ENCODE measurements at places on chromosomes 2 and 18. TPM values are rescaled to one million over a fixed set of nuclear protein-coding genes. Genes with fewer than 3 reads are reported as not detected.
A peak's percentile ranks its signal among the peaks of the same experiment; 100 is the strongest.

Gene LGALSL
- 222 TPM for total RNA-seq

Gene PAPOLG
- 18.6 TPM for total RNA-seq

Gene RAX
- not detected for total RNA-seq

Gene PTPRN
- not detected for total RNA-seq

Gene GKN1
- not detected for total RNA-seq

Gene NCKAP5
- total RNA-seq = 5.1 TPM

Gene ALK
- total RNA-seq = 0.66 TPM

Gene PSMA8
- total RNA-seq = not detected

Gene MFSD2B
- not detected for total RNA-seq

Gene GPAT2
- 3.6 TPM for total RNA-seq

Gene ST8SIA3
- total RNA-seq = not detected

Gene B3GNT7
- 1.9 TPM for total RNA-seq

Gene ABCG8
- not detected for total RNA-seq

- no peak for DNase-seq
Observed at GRCh38 chr2:170887896-170888295, 41.2 kb upstream of the GORASP2 start.

DNA sequence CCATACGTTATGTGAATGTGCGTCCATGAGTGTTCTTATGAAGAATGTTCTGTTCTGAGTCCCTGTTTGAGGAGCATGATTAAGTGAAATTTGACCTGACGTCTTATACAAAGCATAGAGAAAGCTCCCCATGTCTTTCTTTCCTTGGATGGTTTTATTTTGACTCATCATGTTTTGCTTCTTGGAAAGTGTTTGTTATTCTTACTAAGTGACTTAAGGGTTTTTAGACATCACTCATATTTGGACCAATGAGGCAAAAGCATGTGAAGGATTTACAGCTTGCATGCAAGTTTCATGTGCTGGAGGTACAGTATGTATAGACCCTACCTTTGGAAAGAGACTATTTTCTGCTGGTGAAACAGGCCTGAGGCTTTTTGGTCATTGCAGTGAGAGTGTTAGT is 33.5 kb upstream of the ZEB2 start:
- no peak for DNase-seq

GRCh38 chr2:26475037-26475436 is 2.9 kb downstream of the OTOF start:
- no peak for DNase-seq

DNA sequence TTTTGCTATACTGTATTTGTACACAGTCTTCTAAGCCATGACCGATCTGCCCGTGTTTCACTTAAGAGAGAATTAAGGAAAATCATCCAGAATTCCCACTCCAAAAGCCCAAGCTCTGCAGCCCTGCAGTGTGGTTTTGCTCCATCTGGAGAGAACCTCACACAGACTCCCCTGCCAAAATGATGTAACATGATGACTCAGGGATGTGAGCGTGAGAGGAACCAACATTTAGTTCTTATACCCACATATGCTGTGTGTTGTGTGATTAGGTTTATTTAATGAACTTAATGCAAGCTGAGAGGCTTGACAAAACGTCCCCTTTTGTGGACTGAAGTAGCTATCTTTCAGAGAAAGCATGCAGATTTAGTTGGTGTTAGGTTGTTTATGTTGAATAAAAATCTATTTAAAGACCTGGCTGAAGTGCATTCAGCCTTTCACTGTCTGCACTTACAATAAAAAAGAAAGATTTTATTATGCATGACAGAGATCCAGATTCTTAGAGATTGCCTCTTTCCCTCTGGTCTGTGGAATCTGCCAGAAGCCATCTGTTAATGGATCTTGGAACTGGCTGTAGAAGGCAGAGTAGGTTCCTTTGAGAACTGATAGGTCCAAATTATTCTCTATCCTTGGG is 6.3 kb downstream of the RAB12 start:
- DNase-seq = no peak

- peak; percentile 72 for DNase-seq
Observed at GRCh38 chr2:127581516-127582490, 46.3 kb downstream of the MYO7B start.

DNA sequence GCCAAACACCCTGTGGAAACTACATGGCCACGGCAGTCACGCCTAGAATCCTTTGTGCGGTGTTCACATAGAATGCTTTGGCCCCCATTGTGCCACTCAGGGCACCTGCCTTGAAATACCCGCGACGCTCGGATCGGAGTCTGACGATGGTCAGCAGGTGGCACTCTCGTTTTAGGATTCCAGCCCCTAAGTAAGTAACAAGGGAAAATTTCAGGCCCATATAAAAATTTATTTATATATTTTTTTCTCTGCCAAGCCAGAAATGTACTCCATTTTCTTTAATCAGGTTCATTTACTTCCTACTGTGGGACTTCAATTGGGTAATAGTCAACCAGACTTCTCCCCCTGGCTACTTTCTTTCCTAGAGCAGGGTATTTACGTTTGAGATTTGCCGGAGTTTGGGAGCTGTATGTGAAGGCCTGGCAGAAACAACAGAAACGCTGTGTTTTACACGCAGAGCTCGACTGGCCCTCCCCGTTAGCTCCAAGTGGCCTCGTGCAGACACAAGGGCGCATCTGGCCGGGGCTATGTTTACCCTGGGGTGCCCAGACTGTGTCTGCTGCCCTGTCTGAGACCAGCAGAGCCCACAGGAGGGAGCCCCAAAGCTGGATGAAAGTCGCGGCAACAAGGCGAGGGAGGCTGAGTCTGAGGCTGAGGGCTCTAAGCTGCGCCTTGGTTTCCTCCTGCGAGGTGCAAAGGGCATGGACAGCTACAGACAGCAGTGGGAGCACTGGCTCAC is 41.6 kb downstream of the LRRC30 start:
- DNase-seq = peak; percentile 87

GRCh38 chr18:51098082-51098481 is 68.1 kb downstream of the SMAD4 start:
- no peak for DNase-seq

- no peak for DNase-seq
Observed at GRCh38 chr18:21897811-21898210, 157.2 kb downstream of the MIB1 start.

GRCh38 chr2:10500601-10501361 is 52.7 kb upstream of the ODC1 start:
- DNase-seq = no peak

GRCh38 chr2:240129311-240129710 is 6.8 kb downstream of the COPS9 start:
- DNase-seq = no peak

DNA sequence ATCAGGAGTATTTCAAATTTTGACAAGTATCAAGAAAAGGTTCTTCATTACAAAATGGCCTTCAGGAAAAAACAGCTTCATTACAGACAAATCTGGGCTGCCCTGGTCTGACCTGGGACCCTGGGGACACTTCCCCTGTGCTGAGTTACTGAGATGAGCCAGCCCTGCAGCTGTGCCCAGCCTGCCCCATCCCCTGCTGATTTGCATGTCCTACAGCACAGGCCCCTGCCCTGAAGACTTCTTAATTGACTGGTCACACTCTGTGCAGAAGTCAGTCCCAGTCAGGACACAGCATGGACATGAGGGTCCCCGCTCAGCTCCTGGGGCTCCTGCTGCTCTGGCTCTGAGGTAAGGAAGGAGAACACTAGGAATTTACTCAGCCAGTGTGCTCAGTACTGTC is 235.1 kb downstream of the ANKRD36B start:
- no peak for DNase-seq

DNA sequence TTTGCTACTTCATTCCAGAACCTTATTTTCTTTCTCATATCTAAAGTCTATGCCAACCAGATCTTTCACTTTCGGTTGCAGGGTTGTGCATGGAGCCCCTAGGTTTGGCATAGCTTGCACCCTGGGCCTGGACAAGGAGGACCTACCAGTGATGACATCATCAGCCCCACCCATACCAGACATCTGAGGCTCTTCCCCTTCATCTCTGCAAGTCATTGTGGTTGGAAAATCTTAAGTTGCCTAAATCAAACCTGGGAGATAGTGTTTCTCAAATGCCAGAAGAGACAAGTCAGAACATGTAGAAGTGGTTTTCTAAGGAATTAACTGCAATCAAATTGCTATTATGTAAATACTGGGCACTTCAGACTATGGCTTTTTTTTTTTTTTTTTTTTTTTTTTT is 363.3 kb downstream of the ZNF516 start:
- no peak for DNase-seq

GRCh38 chr2:212595036-212595654 is 56.5 kb upstream of the ERBB4 start:
- DNase-seq = no peak

- peak; percentile 92 for DNase-seq
Observed at GRCh38 chr2:12819103-12819475, 102.4 kb downstream of the TRIB2 start.

- DNase-seq = no peak
Observed at GRCh38 chr2:70069049-70069448, 18.2 kb upstream of the PCBP1 start.

GRCh38 chr2:38416296-38417036 is 39.4 kb upstream of the ATL2 start:
- no peak for DNase-seq

DNA sequence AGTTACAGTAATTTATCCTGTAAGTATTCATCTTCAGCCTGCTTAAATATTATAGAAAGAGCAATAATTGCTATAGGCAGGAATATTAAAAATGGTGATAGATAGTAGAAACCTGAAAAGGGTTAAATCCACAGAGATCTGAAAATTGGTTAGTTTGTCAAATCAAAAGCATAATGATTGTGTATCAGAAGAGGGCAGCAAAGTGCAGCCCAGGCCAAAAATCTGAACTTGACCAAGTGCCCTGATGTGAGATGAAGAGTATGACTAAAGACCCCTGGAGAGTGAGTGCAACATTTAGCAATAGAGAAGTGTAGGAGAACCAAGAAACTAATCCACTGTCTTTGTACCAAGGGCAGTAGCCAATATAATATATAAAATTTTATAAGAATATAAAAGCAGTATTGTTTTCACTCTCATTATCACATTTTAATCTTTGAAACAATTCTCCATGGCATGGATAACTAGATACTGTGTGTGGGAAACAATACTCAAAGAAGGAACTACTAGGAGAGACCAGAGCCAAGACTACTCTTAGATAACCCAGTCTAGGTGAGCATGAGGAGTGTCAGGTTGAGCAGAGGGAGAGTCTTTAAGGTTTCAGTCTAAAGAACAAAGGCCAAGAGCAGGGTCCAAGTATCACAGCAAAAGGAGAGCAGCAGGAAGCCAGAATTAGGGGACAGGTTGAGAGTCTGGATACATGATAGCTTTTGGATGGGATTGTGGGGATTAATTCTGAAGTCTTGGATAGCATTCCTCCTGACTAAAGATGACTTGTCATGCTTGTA is 148.7 kb downstream of the CALCRL start:
- no peak for DNase-seq

DNA sequence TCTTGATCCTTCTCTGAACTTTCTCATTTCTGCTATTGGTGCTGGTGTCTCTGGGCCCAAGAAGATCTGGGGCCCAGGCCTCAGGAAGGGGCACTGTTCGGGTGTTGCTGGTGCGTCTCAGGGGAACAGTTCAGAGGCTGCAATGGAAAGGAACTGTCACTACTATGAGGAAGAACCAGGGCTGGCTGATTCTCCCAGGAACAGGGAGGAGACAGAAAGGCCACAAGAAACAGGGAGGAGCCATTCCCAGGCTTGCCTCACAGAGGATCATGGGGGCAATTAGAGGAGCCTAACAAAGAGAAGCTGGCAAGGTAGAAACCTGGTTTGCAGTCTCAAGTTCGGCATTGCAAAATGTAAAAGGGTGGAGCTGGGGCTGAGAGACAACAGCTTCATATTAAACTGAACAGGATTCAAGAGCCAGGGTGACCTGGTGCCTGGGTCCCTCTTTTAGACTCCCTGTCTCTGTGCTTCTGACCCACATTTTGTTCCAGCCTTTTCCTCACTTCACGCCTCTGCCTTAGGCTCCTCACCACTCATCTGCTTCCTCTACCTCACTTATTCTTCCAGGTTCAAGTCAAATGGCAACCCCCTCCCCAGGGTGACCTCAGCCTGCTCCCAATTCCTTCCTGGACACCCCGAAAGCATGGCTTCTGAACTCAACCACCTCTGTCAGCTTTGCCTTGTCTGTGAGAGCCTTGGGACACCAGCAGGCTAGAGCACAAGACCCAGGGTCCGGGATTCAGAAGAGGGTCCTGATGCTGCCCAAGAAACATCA is 58.4 kb downstream of the GYPC start:
- peak; percentile 83 for DNase-seq

GRCh38 chr18:55314031-55314430 is 274.0 kb downstream of the TCF4 start:
- DNase-seq = no peak

GRCh38 chr2:127255146-127255545 is 35.0 kb upstream of the CYP27C1 start:
- DNase-seq = no peak

- DNase-seq = no peak
Observed at GRCh38 chr2:155442755-155443372, 744.4 kb downstream of the KCNJ3 start.

GRCh38 chr2:84857566-84857965 is 23.3 kb downstream of the TRABD2A start:
- DNase-seq = peak; percentile 60

DNA sequence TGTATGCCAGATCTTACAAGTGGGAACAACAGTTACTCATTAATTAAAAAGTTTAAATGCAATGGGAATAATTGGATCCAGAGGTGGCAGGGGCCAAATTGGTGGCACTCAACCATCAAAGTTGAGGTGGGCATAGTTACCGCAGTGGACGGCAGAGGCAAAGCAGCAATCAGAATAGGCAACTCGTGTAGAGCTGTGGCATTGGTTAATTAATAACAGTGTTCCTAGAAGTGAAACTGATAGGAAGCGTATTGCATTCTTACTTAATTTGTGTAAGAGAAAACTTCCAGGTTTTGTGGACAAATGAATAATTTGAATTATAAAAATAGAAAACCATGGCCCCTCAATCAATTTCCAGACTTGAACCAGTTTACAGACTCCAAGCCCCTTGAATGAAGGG is 1068.2 kb upstream of the ACVR2A start:
- DNase-seq = no peak

GRCh38 chr18:55346961-55347740 is 240.8 kb downstream of the TCF4 start:
- no peak for DNase-seq

GRCh38 chr2:43050866-43051265 is 175.5 kb downstream of the ZFP36L2 start:
- peak; percentile 75 for DNase-seq

- DNase-seq = no peak
Observed at GRCh38 chr2:118697781-118698180, 149.7 kb downstream of the EN1 start.

GRCh38 chr18:26227051-26227670 is 916 bp downstream of the TAF4B start:
- DNase-seq = no peak
